ENCODE measurements at places on chromosomes 16 and 17.

DNA sequence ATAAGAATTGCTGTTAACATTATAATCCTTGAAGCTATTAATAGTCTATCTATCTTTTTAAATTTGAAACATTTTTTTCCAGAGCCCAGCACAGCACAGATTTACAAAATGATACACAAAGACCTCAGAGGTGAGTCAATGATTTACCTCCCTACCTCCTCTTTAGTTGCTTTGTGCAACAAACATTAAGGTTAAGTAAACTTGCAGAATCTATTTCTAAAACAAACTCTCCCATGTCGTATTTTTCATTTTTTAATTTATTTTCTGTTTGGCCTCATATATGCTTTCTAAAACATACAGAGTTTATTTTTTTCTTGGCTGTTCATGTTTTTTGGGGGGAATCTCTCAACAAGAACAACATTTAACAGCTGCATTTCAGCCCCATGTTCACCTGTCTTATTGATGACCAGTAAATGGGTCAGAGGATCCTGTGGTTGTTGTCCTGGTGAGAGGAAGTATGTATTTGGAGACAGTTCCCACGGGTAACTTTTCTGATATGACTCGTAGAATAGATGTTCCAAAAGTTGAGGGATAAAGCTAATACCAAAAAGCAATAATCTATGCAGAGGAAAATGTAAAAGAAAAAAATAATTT, 42.6 kb downstream of the ABCA9 start:
- DNase-seq: no peak

DNA sequence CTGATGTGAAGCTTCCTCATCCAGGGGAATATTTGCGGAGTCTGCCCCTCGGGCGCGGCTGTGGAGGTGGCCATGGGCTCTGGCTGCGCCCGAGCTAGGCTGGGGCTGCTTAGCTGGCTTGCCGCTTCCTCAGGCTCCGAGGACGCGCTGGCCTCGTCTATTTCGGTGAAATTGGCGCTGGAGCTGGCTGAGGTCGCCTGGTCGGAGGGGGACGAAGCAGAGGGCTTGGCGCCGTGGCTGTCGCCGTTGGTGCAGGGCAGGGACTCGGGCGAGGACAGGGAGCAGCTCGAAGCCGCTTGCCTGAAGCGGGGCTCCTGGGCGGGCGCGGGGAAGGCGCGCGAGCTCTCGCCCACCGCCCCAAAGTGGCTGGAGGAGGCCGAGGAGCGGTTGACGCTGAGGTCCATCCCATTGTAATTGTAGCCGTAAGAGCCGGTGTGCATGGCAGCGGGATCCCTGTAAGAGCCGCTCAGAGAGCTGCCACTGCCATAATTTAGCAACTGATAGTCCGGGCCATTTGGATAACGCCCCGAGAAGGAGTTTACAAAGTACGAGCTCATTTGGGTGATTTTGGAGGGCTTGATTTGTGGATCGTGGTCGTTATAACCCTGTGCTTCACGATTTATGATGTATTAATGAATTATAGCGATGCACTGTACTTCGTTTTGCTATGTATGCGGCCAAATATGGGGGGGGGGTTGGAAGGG, at the start of gene HOXB5:
Gene HOXB5 (minus strand): TSS at position 654 of the 704 bp plus-strand sequence. CDS start 97 bp downstream, at position 557.
- DNase-seq: peak; percentile 68

DNA sequence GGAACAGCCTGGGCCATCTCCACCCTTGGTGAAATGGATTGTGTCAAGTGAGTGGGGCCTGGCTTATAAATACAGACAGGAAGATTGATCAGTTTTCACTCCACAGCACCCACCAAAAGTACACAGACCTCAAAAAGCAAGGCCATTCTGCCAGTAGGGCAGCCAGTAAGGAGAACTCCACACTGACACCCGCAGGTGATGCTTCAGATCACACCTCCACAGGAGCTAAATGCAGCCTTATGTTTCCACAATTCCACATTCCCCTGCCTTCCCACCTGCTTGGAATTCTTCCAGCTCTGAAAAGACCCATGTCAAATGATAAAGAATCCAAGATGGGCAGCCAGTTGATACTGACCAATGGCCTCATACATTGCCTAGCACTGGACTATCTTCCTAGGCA, 191.1 kb downstream of the ZFHX3 start:
- peak; percentile 62 for DNase-seq

GRCh38 chr17:31687505-31688126, 171.4 kb downstream of the COPRS start:
- no peak for DNase-seq

GRCh38 chr16:30186782-30187555, 3.6 kb downstream of the CORO1A start:
- DNase-seq: peak; percentile 90

GRCh38 chr16:2436110-2436509, 6.9 kb downstream of the CCNF start:
- no peak for DNase-seq
